NCI-H2081 (cell line): ENCODE measurements at places on chromosomes 16 and 17.
A peak's percentile ranks its signal among the peaks of the same experiment; 100 is the strongest.

GRCh38 chr17:20304961-20305360 lies 162.4 kb downstream of the LGALS9B start:
- DNase-seq, result no peak

- no peak for DNase-seq
These were observed 335.2 kb downstream of the SEC14L1 start for GRCh38 chr17:77476006-77476405.

DNA sequence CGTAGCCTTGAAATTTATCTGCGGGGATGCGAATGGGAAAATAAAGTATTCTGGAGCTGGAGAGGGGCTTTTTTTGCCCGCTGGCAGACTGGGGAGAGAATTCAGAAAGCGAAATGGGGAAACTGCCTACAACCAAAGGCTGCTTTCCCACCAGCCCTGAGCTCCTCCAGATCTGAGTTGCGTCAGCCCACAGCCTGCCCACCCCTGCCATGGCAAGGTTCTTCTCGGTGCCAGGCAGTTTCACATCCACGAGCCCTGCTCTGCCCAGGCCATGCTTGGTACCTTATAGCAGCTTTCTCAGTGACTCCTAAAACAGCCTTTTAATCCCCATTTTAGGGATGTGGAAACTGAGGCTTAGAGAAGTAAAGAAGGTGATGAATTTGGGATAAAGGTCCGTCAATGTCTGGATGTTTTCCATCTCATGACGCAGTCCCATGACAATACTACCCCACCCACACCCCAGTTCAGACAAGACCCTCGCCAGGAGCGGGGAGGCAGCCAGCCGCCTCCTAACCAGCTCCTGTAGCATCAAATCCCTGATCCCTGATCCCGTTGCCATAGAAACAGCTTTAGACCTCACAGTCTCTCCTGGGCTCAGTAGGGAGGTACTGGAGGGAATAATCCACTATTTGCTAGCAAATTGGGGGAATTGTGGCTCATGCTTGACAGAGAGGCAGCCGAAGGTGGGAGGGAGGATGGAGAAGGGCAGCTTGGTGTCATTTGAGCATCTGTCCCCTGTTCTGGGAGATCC lies 113.5 kb downstream of the MGAT5B start:
- DNase-seq, result no peak

DNA sequence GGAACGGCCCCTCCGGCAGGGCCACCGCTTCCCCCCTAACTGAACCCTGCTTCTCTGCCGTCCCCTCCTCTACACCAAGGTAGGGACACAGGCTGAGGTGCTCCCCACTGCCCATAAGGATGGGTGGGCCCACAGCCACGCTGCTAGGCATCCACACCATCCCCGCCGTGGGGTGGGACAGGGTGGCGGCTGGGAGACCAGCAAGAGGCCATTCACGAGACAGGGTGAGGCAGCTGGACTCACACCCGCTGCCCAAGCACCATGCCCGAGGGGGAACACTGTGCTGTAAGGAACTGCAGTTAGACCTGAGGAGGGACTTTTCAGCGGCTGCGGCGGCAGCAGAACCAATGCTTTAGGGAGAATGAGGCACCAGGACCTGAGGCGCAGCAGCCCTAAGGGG lies 47.5 kb upstream of the RRN3 start:
- DNase-seq, result no peak

GRCh38 chr17:42677921-42678781 lies 1.4 kb upstream of the PLEKHH3 start:
- peak; percentile 91 for DNase-seq

DNA sequence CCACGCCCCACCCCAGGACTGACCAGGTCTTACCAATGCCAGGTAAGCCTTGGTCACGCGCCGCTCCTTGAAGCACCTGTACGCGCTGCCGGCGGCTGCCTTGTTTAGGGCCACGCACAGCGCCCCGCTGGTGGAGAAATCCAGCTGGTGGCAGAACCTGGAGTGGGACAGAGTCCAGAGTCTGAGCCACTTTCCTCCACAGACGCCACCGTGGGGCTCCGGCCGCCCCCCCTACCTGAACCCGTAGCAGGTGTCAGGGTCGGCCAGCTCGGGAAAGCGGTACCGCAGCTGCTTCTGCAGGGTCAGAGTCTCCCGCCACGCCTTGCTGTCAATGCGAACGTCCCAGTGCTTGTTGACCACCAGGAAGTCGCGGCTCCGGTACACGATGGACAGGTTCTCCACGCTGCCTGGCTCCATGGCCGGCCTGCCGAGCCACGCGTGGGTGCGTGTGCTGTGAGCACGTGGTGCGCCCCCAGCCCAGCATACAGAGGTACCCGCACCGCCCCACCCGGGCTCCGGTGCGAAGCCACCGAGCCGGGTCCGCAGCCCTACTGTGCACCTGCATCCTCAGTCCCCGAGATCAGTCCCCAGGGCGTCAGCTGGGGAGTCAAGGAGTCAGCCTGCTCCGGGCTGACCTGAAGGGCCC lies 737 bp downstream of the RPUSD1 start:
- DNase-seq, result no peak

- DNase-seq, result no peak
These were observed 105.3 kb downstream of the RAP1GAP2 start for GRCh38 chr17:2901582-2901981.

DNA sequence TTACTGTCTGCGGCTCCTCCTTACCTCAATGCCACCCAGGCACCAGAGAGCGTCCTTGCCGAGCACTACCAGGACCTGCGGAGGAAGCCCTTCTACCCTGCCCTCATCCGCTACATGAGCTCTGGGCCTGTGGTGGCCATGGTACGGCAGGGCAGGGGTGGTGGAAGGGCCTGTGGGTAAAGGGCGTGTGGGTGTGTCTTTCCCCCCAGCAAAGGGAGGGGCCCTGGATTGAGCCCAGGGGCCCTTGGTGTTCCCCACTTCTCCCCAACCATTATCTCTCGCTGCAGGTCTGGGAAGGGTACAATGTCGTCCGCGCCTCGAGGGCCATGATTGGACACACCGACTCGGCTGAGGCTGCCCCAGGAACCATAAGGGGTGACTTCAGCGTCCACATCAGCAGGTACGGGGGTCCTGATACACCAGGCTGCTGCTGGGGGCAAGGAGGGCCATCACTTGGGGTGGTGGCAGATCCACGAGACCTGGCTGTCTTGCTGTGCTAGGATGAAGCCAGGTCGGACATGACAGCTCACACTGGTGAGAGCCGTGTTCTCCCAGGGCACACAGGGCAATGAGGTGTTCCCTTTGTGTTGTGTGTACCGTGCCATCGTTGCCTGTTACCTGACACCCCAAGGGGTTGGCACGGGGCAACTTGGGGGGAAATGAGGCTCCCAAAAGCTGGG lies 2.2 kb upstream of the DECR2 start:
- DNase-seq, result no peak

GRCh38 chr17:39252788-39253460 lies 27.2 kb upstream of the STAC2 start:
- DNase-seq, result no peak

DNA sequence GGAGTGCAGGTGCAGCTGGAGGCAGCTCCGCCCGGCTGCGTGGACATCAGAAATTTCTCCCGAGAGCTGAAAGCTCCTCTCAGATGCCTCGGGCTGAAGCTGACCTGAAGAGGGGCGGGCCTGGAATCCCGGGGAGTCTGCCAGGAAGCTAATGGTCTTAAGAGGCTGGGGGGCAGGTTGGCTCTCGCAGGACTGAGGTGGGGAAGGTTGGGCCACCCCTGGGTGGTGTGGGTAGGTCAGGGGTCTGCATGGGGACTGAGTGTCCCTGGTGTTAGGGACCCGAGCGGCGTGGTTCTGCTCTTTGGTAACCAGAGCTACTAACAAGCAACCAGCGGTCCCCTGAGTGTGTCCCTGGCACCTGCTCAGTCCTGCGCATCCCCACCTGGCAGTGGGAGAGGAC lies 3.5 kb downstream of the CHMP6 start:
- DNase-seq, result no peak

DNA sequence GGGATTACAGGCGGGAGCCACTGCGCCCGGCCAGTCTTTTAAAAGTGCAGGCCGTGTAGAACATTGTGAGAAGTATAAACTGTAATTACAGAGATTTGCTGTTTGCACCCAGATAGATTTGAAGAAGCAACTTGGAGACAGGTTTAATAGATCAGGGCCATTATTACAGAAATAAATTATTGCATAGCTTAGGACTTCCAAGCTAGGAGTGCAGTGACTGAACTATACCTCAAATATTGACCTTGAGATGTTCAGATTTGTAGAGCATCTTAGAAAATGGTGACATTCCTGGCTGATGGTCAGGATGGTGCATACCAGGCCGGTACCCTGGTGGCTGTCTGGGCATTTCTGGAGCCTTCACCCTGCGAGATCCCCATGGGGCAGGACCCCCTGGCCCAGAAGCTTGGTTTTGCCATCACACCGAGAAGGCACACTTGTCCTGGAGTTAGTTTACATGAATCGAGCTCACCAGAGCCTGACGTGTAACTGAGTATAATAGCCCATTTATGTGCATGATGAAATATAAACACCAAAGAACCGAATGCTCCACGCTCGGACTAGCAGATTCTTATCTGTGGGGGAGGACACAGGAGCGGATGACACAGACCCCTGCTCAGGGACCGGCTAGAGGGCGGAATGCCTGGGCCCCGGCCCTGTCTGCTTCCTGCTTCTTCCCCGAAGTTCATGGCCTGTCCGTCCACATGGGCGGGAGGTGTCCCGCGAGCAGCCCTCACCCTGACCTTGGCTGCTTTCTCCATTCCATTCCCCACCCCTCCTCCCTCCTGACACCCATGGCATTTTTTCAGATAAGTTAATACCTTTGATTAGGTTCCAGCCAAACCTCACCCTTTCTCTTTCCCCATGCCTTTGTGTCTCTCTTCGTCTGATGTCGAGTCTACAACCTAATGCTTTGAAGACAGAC lies 32.1 kb downstream of the CCDC40 start:
- DNase-seq, result no peak

DNA sequence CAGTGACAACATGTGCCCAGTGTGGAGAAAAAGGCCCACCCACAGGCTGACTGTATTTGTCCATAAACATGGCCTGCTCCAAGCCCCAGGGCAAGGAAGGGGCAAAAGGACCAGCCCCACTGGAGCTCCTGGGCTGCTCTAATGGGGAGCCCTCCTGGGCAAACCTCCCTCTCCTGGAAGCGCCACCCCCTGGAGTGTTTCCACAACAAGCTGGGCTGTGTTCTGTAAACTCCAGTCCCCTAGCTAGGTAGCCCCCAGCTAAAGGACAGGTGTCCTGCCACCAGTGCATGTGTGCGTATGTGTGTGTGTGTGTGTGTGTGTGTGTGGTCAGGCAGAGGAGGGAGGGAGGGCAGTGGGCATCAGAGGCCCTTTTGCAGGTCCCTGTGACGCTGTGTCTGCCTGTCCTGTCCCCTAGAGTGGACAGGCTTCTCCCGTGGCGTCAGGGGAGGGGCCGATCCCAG lies 11.3 kb upstream of the STAC2 start:
- DNase-seq, result peak; percentile 83

GRCh38 chr17:41455236-41455635 lies 11.9 kb downstream of the KRT32 start:
- DNase-seq, result no peak

DNA sequence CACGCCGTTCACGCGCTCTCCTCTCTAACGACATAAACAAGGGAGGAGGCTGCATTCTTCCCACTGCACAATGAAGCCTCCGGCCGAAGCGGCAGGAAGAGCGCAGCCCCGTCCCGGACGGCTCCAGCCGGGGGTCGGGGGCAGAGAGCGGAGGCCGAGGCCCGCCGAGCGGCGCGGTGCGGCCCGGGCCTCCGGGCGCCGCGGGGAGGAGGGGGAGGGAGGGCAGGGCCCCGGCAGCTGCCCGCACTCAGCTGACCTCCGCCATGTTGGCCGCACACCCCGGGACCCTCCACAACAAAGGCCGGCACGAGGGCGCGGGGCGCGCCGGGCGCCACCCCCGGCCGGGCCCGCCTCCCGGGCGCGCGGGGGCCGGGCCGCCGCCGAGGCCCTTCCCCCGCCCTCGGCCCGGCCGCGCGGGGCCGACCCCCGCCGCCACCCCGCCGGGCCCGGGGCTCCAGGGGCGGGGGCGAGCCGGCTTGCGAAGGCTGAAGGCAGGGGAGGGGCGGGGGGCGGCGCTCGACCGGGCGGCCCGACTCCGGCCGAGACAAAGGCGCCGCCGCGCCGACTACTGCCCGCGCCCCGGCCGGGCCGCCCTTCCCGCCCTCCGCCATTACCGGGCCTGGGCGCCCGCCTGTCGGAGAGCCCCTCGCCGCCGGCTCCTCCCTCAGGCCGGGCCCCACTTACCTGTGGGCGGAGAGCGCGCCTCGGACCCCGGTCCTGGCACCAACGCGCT lies 527 bp downstream of the SIAH1 start:
- DNase-seq, result peak; percentile 63

DNA sequence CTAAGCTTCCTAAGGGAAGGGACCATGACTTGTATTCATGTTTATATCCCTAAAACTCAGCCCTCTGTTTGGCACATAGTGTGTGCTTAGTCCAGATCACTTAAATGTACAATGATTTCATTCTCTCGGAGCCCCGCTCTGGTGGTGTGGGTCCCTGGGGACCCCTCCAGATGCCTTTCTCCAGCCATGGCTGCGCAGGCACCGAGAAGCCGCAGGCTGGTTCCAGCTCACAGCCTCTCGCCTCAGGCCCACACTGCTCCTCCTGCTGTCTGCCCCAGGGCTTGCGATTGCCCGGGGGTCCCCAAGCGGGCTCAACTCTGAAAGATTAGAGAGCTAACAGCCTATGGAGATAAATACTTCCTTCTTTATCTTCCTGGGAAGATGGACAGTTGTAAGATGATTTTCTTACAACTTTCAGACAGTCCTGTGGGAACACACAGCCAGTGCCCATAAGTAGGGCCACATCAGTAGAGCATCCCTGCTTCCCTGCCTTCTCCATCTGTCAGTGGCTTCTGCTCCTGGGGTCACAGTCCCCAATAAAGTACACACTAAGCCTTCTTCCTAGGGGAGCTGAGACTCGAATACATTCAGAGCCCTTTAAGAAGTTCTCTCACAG lies 66.2 kb downstream of the CENPV start:
- DNase-seq, result no peak

DNA sequence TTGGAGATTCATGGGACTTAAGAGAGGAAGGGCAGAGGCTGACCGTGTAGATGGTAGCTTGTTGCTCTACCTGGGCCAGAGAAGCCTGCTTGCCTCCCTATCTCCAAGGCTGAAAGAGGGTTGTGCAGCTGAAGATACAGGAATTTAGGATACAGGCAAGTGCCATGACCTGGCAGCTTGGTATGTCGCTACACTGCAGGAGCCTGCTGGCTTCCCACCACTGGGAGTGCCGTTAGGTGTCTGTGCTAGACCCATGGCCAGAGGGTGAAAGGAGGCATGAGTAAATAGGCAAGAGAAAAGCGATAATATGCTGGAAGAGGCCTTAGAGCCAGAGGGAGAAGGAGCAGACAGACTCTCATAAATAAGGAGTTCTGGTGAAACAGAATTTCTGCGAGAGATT lies 10.6 kb downstream of the NAA60 start:
- DNase-seq, result no peak

- no peak for DNase-seq
These were observed 4.6 kb downstream of the CD300LB start for GRCh38 chr17:74526681-74527080.

GRCh38 chr17:57631871-57632270 lies 113.2 kb downstream of the CCDC182 start:
- DNase-seq, result no peak

DNA sequence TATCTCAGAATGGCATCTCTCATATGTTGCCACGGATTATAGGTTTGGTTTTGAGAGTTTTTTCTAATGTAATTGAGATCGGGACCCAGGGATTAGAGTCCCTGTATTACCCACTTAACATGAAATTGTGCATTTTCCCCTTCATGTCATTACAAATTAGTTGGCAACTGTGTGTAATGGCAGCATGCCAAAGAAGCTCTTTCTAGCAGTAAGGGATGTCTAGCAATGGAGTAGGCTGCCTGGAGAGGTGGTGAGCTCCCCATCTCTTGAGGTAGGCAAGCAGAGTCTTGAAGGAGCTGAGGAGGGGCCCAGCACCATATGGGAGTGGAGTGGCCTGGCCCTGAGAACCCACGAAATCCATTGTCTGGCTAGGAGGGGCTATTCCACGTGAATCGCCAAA lies 10.0 kb upstream of the KATNB1 start:
- no peak for DNase-seq
